GM13976 (cell line): ENCODE measurements at places on chromosomes 7 and 10.

- DNase-seq: no peak
Measured at GRCh38 chr10:96716390-96716789, 3.9 kb downstream of the PIK3AP1 start.

DNA sequence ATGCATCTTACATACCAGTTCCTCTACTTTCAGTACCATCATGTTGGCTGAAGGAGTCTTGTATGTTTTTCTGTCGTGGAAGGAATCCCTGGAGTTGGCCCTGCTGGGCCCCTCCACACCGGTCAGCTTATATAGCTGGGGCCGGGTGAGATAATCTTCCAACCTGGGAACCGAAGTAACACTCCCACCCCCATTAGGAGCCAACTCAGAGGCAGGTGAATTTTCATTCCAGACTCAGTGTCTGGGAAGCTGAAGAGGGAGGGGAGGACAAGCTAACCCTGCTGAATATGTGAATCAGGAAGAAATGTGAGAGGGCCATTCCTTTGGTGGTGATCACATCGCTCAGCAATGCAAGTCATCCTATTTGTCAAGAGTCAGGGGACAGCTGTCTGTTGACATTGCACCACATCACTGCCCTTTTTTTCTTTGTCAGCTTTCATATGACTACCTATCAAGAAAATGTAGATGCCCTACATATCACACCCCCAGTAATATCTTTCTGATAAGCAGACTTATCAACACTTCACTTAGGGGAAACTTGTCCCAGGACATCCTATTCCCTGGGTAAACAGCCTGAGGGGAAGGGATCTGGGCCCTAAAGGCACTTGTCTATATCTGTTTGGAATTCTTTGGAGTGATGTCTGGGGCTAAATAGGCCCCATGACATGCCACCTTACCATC is at the start of gene ANKRD1:
Gene ANKRD1 (minus strand): TSS at position 102 of the 681 bp plus-strand sequence. CDS start 60 bp downstream, at position 42.
- no peak for DNase-seq

DNA sequence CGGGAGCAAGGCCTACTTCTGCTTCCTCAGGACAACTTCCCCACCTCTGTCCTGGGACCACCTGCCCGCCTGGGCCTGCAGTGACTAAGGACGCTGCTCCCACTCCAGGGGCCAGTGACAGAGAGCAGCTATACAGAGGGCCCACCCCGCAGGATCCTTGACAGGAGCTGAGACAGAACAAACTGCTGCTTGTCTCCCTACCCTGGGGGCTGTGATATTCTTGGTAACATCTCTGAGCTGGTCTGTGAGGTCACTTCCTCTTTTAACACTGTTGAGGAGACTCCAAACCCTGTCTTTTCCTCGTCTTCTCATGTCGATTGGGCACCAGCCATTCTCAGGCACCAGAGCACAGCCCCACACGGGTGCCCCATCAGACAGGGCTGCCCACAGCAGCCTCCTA is 6.9 kb upstream of the MRPS24 start:
- peak; percentile 54 for DNase-seq

DNA sequence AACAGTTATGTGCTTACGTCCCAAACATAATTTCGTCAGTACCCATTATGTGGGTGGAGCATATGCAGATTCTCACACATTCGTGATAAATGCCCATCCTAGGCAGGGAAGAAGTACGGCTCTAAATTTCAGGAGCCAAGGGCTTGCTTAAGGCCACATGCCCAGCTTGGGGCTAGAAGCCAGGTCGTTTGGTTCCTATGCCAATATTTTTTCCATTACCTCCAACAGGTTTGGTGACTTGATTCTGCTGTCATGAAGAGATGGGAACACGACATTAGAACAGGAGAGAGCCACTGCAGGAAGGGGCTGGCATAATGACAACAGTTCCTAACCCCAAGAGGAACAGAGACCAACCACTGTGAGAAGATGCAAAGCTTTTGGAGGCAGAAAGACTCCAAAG is 85.1 kb downstream of the HIPK2 start:
- DNase-seq: no peak

GRCh38 chr10:111107023-111107422 is 30.2 kb downstream of the ADRA2A start:
- no peak for DNase-seq

GRCh38 chr7:1176891-1177373 is 16.9 kb upstream of the ZFAND2A start:
- DNase-seq: peak; percentile 85

DNA sequence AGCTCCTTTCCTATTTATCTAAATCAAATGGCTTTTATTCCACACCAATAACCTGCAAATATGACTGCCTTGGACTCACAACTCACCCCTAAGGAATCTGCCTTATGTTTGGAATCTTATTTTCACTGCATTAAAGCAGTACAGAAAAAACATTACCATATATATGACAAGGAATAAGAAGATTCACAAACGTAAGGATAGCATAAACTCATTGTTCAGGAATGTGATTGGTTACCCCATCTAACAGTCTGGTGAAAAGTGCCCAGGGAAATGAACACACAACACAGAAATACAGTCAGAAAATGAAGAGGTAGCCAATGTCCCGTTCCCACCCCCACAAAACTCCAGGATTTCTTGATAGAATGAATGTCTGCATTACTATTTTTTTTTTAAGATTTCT is 2.0 kb downstream of the PPP3CB start:
- DNase-seq: no peak

DNA sequence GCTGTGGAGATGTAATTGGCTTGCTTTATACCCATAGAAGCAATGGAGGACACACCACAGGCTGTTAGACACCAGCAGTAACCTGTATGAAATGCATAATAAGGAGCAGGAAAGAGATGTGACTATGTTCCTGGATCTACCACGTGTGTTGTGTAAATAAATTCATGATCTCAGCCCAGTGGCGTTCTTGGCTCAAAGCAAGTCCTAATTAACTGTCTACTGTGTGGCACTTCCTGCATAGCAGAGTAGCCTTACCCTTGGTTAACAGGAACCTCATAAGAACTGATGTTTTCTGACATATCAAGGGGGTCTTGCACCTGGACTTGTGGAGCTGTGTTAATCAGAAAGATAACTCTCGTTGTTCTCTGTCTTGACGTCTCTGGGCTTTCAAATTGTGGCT is 25.7 kb upstream of the FAM180A start:
- no peak for DNase-seq

GRCh38 chr7:118286131-118286530 is 61.6 kb downstream of the ANKRD7 start:
- no peak for DNase-seq

- DNase-seq: no peak
Measured at GRCh38 chr7:113159746-113160339, 41.5 kb upstream of the SMIM30 start.

GRCh38 chr10:72265508-72265907 is 8.2 kb upstream of the DDIT4 start:
- no peak for DNase-seq

- no peak for DNase-seq
Measured at GRCh38 chr7:21942955-21943354, 2.7 kb downstream of the CDCA7L start.

- no peak for DNase-seq
Measured at GRCh38 chr10:91416339-91416855, 6.3 kb downstream of the HECTD2 start.

GRCh38 chr7:133919810-133920209 is 207.3 kb upstream of the LRGUK start:
- no peak for DNase-seq

GRCh38 chr10:11498399-11498798 is 113.1 kb downstream of the USP6NL start:
- DNase-seq: no peak

DNA sequence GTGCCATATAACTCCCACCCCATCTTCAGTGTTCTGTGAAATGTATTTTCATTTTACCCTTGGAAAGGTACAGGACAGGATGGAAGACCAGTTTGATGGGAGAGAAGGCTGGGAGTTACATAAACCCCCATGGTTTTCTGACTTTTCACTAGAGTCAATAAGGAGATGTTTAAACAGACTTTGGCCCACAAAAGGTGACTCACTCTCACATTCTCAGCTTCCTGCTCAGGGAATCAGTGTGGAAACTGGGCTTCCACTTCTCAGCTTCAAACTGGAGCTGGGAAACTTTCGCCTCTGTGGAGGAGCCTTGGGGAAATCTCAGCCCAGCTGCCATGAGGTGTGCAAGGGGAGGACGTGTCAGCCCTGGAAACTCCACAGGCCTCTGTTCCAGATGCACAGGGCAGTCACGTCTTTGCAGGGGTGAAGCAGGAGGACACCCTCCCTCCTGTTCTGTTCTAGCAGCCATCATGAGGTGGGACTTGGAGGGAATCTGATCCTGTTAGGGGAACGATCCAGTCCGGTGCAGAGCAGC is 560.5 kb upstream of the GALNT17 start:
- DNase-seq: no peak

- DNase-seq: no peak
Measured at GRCh38 chr7:41975849-41976248, 261.2 kb downstream of the GLI3 start.

DNA sequence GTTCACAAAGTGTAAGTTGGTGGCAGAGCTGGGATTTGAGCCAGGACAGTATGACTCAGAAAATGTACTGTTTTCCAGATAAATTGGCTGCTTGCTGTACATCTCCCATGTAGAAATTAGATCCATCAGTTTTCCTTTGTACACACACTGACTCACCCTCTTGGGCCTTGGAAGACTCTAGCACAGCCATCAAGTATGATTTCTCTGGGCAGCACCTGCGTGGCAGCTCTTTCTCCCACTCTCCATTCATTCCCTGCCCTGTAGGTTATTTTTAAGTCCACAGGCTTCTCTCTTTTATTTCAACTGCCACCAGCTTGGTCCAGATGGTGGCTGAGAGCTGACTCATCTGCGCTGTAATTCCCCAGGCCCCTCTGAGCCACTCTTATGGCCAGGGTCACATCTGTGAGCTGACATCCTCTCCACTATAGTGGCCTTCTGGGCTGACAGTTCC is 28.3 kb upstream of the SDK1 start:
- DNase-seq: no peak
